ENCODE measurements at places on chromosomes 3 and 15.

GRCh38 chr3:128170866-128171516, 17.7 kb downstream of the EEFSEC start:
- DNase-seq = peak; percentile 69

- DNase-seq = no peak
Observed at GRCh38 chr3:41419809-41420208, 220.5 kb downstream of the CTNNB1 start.

GRCh38 chr15:42727750-42728381, 9.1 kb downstream of the CDAN1 start:
- no peak for DNase-seq

DNA sequence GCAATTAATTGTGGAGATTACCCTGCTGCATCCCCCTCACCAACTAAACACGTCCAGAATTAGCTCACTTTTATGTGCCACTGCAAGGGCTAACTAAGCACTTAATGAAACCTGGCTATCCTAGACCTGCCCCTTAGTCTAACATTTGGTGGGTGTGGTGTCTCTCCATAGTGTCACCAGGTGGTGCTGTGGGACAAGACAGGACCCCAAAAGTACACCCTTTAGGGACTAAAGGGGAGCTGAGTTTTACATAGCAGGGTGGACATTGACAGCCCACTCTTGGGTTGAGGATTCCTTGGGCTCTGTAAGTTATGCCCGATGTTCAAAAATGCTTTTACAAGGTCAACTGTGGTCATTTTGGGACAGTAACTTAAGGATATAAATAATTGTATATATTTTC, 5.7 kb downstream of the DUT start:
- no peak for DNase-seq

GRCh38 chr3:18474202-18474601, 49.1 kb upstream of the SATB1 start:
- no peak for DNase-seq

DNA sequence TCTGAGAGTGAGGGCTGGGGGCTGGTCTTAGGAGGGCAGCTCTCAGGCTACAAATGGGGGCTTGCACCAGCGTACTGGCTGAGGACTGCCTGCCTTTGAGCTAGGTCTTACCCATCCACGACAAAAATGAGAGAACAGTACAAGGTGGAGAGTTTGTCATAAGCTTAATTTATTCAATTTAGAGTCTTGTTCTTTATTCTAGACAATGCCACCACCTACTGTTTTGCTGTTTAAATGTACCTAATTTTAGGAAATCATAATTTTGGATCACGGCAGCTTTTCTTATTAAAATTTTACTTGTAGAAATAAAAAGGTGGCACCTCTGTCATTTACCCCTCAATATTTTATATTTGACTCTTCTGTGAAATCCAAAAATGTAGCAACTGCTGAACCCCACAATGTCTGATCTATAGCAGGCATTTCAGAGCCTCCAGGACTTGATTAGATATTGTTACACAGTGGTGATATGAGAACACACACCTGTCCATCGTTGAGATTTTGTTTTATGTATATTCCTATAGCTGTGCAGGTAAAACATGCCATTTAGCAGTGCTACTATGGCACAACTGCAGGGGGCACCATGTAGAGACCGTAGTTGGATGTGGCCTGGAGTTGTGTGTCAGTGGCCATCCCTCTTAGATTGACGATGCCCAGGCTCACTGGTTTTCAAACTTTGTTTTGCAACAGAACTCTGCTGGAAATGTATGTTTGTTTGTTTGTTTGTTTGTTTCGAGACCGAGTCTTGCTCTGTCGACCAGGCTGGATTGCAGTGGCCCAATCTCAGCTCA, 88.6 kb downstream of the SLCO3A1 start:
- no peak for DNase-seq

DNA sequence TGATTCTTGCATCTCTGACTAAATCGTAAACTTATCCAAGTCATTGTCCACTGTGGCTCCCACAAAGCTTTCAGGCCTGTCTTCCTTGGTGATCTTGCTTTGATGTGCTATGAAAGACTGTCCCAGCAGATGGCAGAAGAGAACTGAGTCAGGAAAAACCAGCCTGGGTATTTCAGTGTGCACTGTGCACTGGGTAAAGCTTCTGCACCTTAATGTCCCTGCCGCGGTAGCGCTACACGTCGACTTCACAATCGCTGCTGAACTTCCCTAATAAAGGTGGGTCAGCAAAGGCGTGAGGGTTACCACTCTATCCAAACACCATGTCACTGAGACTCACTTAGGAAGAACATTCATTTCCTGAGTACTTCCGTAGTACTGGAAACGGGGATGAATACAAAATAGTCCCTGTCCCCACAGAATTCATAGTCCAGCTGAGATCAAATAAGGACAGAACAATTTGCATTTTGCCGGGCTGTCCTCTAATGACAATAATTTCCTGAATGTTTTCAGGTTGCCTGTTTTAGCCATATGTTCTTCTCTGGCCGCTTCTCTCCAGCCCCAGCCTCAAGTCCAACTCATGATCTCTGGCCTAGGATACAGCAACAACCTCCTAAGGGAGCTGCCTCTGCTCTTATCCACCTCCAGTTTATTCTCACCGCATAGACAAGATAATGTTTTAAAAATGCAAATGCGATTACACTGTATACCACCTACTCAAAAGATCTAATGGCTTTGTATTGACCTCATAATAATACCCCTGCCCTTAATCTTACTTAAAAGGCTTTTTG, 83.6 kb upstream of the AKAP13 start:
- DNase-seq = peak; percentile 67

DNA sequence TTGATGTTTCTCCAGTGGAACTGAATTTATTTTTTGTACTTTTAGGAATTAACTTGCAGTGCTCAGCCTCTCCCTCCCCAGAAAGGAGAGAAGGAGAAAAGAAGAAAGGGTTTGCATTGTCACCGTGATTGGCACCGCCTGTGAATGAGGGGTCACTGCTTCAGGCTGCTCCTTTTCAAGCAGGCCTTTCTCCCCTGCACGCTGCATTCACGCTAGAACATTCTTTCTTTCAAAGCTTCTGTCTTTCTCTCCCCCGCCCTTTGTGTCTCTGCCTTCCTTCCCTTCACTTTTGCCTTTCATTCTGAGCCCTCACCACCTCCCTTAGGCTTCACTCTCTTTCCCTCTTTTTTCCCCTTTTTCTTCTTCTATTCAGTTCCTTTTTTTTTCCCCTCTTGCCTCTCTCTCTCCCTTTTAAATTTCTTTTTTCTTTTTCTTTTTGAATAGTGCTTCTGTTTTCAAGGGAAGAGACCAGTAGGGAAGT, 42.4 kb downstream of the ZNF710 start:
- no peak for DNase-seq

DNA sequence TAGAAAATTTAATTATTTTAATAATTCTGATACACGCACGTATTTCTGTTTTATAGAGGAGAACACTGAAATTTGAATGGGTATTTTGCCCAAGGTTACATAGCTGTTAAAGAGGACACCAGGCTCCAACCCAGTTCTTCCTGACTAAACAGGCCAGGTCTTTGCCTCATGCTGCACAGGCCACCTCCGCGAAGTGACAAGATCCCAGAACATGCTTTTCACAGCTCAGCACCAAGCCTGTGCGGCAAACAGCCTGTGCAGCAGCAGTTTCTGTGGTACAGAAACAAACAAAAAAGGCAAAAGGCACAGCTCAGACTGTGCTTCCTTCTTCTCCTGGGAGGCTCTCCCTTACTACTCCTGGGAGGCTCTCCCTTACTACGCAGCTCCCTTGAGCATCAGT, 6.5 kb downstream of the FOXL2 start:
- no peak for DNase-seq

DNA sequence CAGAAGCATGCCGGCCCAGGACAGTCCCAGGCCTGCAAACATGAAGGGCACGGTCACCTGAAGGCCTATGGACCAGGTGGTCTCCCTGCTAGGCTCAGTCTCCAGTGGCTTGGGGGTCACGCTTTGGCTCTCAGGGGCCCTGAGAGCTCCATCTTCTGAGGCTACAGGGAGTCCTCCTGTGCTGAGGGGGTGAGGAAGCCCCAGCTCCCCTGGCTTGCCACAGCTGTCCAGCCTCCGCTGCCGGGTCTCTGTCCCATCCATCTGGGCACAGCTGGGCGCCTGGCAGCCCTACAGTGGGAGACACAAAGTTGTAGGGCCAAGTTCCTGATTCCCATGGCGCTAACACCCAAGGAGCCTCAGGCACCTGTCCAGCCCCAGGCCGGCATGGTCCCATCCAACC, 16.0 kb downstream of the SLC41A3 start:
- no peak for DNase-seq
